Caco-2 (cell line): ENCODE measurements at places on chromosomes 12 and 14. TPM values are rescaled to one million over a fixed set of nuclear protein-coding genes. Genes with fewer than 3 reads are reported as not detected.

CEP83 gene
- 23.3 and 24.2 TPM in 2 replicates for total RNA-seq

DNA sequence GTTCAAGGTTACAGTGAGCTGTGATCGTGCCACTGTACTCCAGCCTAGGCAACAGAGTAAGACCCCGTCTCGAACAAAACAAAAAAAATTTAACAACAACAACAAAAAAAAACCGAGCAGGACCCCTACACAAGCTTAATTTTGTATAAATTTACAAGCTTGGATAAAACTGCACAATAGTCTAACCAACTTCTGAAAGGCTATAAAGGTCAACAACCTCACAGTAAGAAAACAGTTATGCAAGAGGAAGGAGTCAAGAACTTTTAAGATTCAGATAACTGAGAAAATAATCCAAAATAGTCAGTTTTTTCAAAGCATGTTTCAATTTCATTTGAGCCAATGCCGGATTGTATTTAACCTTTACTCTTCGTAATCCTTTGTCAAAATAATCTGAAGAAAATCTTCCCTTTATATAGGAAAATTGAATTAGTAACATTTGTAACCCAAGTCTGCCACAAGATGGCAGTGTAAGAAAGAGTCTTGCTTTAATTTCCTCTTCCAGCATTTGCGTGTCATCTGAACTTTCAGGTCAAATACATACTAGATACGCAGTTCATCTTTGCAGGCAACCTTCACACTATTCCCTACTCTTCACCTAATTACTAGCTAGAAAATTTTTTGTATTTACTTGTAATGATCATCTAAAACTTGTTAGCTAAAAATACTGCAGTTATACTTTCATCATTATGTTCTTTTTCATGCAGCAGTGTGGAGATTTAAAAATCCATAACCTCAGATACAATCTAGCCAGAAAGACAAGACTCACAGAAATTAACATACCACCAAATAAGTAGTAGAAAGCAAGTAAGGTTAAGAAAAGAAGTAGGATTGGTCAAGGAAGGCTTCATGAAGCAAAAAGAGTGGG is 5.8 kb downstream of the CCNB1IP1 start:
- no peak overlapping the region for H3K27ac ChIP-seq
- H3K27me3 ChIP-seq: no peaks in the 10 kb centered on the region
- no peaks in the 10 kb centered on the region; the same call in none of the 2 replicates for H3K36me3 ChIP-seq

- no peak overlapping the region for H3K4me3 ChIP-seq
- H3K27me3 ChIP-seq: no peaks in the 10 kb centered on the region
- H3K4me1 ChIP-seq: no peaks in the 10 kb centered on the region
- H3K36me3 ChIP-seq: peaks cover 5% of the 10 kb centered on the region
- no peak overlapping the region for H3K27ac ChIP-seq
Measured at GRCh38 chr14:88599326-88599725, 36.5 kb downstream of the ZC3H14 start.

DNA sequence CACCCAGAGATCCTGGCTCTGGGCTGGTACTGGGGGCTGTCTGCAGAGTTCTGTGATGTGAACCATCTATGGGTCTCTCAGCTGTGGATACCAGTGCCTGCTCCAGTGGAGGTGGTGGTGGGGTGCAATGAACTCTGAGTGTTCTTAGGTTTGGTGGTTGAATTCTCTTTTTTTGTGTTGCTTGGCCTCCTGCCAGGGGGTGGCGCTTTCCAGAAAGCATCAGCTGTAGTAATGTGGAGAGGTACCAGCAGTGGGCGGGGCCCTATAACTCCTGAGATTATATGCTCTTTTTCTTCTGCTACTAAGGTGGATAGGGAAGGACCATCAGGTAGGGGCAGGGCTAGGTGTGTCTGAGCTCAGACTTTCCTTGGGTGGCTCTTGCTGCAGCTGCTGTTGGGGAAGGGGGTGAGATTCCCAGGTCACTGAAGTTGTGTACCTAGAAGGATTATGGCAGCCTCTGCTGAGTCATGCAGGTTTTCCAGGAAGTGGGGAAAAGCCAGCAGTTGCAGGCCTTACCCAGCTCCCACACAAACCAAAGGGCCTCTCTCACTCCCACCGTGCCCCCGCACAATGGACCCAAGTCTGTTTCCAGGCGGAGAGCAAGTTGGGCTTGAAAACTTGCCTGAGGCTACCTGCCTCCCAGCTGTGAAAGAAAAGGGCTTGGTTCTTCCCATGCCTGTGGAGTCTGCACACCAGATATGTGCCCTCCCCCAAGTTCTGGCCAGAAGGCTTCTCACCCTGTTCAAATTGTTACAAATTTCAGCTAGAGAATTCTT is 18.6 kb downstream of the CCER1 start:
- no peak overlapping the region for H3K27ac ChIP-seq
- H3K4me3 ChIP-seq: no peak overlapping the region
- no peak for DNase-seq
- no peaks in the 10 kb centered on the region for H3K36me3 ChIP-seq
- H3K4me1 ChIP-seq: peaks cover 4% of the 10 kb centered on the region; the same call in 1 of the 2 replicates

ALX1 gene
- total RNA-seq: not detected in 2 replicates

GRCh38 chr12:25896981-25897380 is 61.5 kb upstream of the RASSF8 start:
- H3K4me1 ChIP-seq: no peaks in the 10 kb centered on the region; the same call in 1 of the 2 replicates
- H3K36me3 ChIP-seq: no peaks in the 10 kb centered on the region
- no peak for DNase-seq
- H3K4me3 ChIP-seq: no peak overlapping the region
- H3K27me3 ChIP-seq: no peaks in the 10 kb centered on the region
- no peak overlapping the region for H3K27ac ChIP-seq

EIF2S3B gene
- 0.73 and 1.1 TPM in 2 replicates for total RNA-seq

DNA sequence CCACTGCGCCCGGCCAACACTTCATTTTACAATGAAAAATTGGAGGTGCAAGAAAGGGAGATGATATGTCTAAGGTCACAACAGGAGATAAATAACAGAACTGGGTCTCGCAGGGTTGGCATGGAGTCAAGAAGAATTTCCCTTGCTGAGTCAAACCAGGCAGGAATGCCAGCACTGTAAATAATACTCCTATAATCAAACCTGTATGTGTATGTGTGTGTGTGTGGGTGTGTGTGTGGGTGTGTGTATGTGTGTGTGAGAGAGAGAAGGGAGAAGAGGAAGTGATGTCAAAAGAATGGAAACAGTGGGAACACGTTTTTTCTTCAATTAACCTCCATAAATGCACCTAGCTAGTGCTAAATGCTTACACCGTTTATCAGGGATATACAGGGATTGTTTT is 70.4 kb downstream of the TMEM116 start:
- no peak for DNase-seq
- H3K27ac ChIP-seq: no peak overlapping the region
- H3K27me3 ChIP-seq: no peaks in the 10 kb centered on the region

OR4E2 gene
- total RNA-seq: not detected in 2 replicates

DNA sequence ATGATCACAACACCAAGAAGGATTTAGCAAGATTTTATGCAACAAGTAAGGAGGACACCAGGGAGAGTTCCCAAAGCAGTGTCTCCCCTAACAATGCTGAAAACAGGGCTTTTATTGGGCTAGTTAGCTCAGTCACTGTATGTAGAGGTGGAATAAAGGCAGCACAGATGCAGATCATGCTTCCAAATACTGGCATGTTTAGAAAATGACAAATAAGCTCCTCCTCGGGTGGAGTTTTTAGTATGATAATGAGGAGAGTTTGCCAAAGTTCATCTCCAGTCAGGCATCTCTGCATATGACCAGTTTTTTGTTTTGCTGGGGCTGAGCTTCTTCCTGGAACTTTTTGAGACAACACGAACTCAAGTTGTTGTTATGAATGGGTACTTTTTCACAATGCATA is 4.4 kb upstream of the AVPR1A start:
- H3K4me3 ChIP-seq: no peak overlapping the region
- no peak overlapping the region for H3K27ac ChIP-seq
- DNase-seq: no peak
- H3K36me3 ChIP-seq: no peaks in the 10 kb centered on the region

GRCh38 chr12:105279460-105280056 is 43.6 kb upstream of the APPL2 start:
- peaks cover 45% of the 10 kb centered on the region for H3K4me1 ChIP-seq
- H3K4me3 ChIP-seq: no peak overlapping the region
- H3K27ac ChIP-seq: no peak overlapping the region
- H3K36me3 ChIP-seq: no peaks in the 10 kb centered on the region
- no peaks in the 10 kb centered on the region for H3K27me3 ChIP-seq

- H3K36me3 ChIP-seq: no peaks in the 10 kb centered on the region
- DNase-seq: no peak
- no peak overlapping the region for H3K27ac ChIP-seq
- H3K4me3 ChIP-seq: no peak overlapping the region
Measured at GRCh38 chr12:10719482-10719881, 3.6 kb downstream of the YBX3 start.
